PC-9 (cell line): ENCODE measurements at places on chromosomes 5 and 9.

GRCh38 chr5:14458414-14458813 lies 123.2 kb upstream of the OTULINL start:
- DNase-seq, result no peak

DNA sequence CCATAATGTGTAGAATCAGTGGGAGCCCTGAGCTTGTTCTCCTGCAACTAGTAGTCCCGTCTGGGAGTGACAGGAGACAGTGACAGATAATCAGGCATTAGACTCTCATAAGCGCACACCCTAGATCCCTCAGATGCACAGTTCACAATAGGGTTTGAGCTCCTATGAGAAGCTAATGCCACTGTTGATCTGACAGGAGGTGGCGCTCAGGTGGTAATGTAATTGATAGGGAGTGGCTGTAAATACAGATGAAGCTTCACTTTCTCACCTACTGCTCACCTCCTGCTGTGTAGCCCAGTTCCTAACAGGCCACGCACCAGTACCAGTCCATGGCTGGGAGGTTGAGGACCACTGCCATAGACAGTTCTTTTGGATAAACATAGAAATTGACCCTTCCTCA lies 188.7 kb downstream of the ROR2 start:
- DNase-seq, result no peak

DNA sequence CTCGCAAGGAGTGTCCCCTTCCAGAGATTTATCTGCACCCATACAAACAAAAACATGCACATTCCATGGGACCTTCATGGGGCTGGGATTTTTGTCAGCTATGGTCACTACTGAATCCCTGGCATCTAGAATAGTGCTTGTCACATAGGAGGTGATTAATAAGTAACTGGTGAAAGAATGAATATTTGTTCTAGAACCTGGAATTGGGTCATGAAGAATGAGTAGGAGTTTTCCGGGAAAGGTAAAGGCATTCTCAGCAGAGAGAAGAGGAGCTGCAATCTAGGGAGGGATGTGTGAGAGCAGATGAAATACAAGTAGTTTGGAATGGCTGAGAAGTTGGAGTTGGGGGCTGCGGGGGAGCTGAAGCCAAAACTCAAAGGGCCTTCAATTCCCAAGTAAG lies 2.8 kb upstream of the LMAN2 start:
- no peak for DNase-seq

DNA sequence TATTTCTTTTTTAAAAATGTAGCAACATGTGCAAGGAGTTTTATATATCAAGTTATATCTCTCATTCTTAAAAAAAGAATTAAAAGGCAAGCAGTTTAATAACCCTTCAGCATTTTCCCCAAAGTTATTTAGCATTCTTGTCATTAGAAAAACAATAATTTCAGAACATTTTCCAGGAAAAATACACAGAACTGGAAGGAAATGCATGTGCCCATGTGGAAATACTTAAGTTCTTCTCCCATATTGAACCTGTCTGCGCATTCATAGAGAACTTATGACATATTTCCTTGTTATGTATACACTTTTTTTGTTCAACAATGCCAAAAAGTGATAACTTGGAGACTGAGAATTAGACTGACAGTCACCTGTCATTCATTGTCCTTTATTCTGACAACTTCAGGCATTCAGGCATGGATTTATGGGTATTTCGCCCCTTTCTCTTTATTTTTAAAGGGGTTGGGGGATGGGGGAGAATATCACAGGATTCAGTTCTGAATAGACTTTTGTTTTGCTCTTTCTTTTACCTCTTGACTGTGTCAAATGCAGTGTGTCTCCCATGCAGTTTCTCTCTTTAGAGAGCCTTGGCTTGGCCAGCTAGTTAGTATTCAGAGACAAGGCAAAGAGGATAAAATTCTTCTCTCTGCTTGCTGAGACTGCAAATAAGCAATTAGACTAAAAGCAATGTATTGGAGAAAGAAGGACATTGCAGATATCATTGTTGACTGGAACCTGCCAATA lies 701.0 kb downstream of the NR2F1-AS1 start:
- DNase-seq, result no peak

GRCh38 chr5:160271396-160271795 lies 41.0 kb downstream of the CCNJL start:
- no peak for DNase-seq
